ENCODE measurements at places on chromosomes 12 and 14.

DNA sequence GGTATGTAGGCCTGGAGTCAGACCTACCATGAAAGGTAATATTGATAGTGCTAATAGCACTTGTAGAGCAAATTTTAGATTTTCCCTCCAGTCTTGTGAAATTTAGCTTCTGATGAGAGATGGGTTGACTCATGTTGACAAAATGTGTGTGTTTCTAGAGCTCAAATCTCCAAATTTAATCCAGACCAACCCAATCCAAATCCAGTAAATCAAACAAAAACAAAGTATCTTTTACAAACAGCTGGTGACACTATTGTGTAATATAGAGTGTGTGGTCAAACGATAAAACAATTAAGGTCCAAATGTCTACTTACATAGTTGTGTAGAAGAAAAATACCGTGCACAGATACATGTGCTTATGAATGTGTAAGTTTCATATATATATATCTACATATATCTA is 63.4 kb upstream of the KITLG start:
- no peak for DNase-seq

DNA sequence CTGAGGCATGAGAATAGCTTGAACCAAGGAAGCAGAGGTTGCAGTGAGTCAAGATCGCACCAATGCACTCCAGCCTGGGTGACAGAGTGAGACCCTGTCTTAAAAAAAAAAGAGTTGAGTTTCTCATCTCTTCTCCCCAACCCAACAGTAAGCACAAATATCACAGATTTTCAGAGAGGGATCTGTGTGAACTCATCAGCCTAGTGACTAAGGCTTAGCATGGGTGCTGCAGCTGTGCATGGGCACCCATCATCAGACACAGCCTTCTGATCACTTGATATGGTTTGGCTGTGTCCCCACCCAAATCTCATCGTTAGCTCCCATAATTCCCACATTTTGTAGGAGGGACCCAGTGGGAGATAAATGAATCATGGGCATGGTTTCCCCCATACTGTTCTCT is 298.9 kb downstream of the PCNX1 start:
- DNase-seq = no peak

DNA sequence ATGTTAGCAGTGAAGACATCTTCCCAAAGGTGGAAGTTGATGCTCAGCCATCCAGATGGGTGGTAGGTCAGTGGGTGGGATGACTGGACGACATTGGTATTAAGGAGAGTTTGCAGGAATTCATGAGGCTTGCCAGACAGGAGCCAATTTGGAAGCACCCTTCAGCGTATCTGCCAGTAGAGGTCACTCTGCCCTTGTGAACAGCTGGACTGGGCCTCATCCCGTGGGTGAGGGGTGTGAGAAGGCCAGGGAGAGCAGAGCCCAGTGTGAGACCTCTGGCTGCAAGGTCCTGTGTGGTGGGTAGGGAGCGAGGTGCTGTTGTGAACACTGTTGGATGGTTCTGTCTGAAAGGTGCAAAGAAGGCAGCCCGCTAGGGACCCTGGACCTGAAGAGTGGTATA is 37.7 kb downstream of the SLC5A8 start:
- DNase-seq = no peak

- no peak for DNase-seq
These were observed 349.6 kb upstream of the CLEC14A start for GRCh38 chr14:38605193-38606114.

DNA sequence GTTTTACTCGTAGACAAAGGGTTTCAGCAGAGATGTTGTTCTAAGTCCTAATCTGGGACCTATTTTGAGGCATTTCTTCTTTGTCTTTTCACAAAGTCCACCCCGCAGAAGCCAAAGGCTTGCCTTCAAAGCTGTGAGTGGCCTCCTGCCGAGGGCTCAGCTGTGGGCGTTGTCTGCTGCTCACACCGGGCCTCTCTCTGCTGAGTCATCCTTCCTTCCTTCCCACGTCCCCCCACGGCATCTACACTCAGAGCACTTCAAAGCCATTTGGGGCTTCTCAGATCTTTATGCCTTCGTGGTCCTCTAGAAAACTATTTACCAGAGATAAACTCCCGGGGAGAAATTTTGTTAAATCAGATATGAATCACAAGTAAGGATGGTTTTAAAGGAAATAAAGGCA is 115.9 kb upstream of the TMPO start:
- DNase-seq = peak; percentile 86

DNA sequence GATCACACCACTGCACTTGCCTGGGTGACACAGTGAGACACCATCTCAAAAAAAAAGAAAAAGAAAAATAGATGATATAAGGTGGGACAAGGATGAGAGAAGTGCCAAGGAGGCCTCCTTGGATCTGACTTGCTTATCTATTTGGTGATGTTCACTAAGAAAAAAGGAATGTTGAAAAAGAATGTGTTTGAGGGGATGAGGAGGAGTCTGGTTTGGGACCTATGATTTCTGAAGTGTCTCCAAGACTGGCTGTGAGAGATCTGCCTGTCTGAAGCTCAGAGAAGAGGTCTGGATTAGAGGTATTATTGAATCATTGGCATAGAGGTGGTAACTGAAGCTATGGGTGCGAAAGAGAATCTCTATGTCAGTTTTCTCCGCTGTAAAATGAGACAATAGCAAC is 42.8 kb downstream of the BCAT1 start:
- DNase-seq = no peak

GRCh38 chr12:3913278-3913677 is 40.1 kb upstream of the PARP11 start:
- DNase-seq = no peak

DNA sequence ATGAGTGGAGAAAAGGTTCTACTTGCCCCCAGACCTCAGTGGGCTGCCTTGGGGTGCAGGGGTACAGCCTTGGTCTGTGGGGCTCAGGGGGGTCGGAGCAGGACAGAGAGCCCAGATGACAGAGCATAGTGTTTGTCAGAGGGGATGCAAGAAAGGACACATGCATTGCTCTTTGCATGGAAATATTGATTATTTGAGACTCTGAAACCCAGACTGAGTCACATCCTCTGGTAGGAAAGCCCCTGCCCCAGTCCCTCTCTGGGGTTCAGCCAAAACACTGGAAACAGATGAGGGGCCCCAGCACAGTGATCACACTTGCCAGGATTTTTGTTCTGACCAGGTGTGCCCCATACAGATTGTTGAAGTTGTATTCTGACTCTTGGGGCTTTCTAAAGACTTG is 1094.4 kb downstream of the BCL11B start:
- peak; percentile 88 for DNase-seq

GRCh38 chr12:25884024-25884919 is 74.2 kb upstream of the RASSF8 start:
- no peak for DNase-seq

- no peak for DNase-seq
These were observed 57.1 kb downstream of the NUAK1 start for GRCh38 chr12:106081606-106082005.

- no peak for DNase-seq
These were observed 94.5 kb upstream of the GRIN2B start for GRCh38 chr12:14075797-14076393.

DNA sequence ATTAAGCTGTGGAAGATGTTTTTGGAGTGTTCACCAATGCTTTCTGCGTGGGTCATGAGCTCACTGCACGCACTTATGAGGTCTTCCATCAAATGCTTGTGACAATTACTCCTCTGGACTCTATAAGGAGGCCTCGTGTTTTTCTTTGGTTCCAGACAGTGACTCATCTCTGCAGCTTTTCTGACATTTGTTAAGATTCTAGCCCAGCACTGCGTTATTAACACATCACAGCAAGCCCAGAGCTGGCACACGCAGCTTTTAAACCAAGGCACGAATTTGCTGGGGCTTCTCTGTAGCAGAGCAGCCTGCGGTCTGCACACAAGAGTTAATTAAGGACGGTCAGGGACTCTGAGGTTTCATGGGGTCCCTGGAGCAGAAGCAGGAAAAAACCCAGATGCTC is 16.9 kb downstream of the MEG3 start:
- DNase-seq = no peak

DNA sequence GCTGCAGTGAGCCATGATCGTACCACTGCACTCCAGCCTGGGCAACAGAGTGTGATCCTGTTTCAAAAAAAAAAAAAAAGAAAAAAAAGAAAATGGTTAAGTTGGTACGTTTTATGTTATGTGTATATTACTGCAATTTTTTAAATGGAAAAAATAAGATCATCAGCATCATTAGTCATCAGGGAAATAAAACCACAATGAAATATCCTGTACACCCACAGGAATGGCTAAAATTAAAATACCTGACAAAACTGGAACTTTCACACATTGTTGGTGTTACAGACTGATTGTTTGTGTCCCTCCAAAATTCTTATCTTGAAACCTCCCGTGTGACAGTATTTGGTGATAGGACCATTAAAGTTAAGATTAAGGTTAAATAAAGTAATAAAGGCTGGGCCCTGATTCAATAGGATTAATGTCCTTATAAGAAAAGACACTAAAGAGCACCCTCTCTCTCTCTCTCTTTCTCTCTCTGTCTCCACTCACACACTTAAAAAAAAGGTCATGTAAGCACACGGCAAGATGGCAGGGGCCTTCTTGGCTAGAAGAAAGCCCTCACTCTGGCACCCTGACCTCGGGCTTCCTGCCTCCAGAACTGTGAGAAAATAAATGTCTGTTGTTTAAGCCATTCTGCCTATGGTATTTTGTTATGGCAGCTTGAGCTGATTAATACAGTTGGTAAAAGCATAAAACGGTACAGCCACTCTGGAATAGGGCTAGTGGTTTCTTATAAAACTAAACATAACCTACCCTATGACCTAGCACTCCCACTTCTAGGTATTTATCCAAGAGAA is 48.3 kb upstream of the ZFP36L1 start:
- no peak for DNase-seq

GRCh38 chr14:70782361-70782760 is 27.0 kb downstream of the MAP3K9 start:
- DNase-seq = no peak

DNA sequence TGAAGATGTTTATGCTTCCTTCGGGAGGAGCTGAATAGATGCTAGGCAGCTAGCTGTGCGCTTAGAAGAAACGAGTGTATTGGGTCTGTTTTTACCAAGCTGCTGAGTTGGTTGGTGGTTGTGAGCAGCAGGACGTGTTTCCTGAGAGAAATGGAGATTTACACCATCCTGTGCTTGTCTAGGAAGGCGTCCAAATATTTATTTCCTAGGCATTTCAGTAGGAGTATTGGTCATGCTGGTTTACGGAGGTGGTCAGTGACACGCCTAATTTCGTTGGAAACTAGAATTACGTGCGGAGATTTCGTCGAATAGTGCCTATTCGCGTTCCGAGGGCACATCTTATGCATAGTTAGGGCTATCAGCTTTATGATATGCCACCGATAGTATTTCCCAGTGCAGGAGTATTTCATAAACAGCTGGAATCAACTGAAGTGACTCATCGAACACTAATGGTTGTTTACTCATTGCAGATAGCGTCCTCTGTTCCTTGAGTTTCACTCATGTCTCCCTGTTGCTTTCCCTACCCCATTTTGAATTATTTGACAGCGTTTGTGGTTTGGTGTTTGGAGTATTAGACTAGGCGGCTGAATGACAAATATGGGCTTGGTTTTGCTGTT is 780 bp downstream of the TBC1D15 start:
- DNase-seq = peak; percentile 78

- no peak for DNase-seq
These were observed 41.8 kb downstream of the GALNT9 start for GRCh38 chr12:132287391-132288238.

GRCh38 chr12:57460841-57461275 is 1.3 kb downstream of the GLI1 start:
- no peak for DNase-seq

GRCh38 chr12:102691773-102692555 is 211.6 kb upstream of the IGF1 start:
- DNase-seq = no peak

DNA sequence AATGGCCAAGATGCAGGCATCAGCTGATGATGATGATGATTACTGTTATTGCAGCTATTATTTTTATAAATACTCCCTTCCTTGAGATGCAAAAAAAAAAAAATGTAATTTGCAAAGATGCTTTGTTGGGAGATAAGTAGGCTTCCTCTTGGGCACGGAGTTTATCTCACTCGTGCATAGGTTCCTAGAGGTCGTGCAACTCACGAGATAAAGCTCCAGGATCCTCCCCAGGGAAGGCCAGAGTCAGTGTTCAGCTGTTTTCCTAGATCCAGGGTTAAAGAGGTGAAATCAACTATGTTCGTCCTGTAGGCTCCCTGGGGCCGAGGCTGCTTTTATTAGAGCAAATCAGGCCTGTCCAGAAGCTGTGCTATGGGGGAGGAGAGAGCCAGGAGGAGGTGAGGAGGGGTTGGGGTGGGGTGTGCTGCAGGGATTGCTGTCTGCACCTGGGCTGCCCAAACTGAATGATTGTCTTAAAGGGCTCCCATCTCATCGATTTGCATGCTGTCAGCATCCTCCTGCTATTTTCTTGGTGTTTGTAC is 270.3 kb downstream of the NRXN3 start:
- no peak for DNase-seq

DNA sequence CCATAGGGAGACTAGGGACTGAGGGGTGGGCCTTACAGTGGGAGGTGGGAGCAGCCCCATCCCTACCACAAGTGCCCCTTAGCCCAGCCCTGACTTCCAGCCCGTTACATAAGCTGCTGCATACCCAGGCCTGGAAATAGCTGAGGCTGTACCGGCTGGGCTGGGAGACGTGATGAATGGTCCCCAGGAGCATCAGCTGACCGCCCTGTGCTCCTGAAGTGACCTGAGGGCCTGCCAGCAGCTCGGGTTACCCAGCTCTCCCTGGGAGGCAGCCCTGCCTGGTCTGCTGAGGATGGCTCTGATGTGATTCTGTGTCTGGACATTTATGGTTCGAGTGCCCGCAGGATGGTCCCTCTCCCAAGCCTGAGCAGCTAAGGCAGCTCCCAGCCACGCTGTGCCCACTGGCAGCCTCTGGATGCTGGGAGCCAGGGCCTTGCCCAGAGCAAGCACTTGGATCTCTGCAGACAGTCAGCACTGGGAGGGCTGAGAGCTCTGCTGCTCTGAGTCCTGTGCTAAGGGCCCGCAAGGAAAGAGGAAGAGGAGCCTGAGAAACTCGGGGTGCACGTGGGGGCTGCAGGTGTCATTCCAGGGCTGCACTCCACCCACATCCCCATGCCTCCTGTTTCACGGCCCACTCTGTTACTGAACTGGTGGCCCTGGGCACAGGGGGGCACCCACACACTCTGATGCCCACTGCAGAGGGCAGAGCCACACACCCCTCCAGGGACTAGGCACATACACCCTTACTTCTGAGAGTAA is 20.5 kb downstream of the TAMALIN start:
- no peak for DNase-seq

GRCh38 chr14:79254069-79254775 is 957.1 kb downstream of the DIO2 start:
- no peak for DNase-seq

- no peak for DNase-seq
These were observed 262.6 kb upstream of the SFSWAP start for GRCh38 chr12:131448254-131448795.

- peak; percentile 71 for DNase-seq
These were observed 163.3 kb downstream of the ETV6 start for GRCh38 chr12:11812586-11813437.

- peak; percentile 78 for DNase-seq
These were observed 21.1 kb upstream of the KCNA5 start for GRCh38 chr12:5022465-5023061.

Measured in activated CD4-positive, alpha-beta T cell treated with anti-CD3 and anti-CD28 coated beads, Interleukin-2, amount 10 ng/mL, durations not matched to agents 24 days and 14 days (primary cell).